ENCODE measurements at places on chromosomes 2 and 18.

DNA sequence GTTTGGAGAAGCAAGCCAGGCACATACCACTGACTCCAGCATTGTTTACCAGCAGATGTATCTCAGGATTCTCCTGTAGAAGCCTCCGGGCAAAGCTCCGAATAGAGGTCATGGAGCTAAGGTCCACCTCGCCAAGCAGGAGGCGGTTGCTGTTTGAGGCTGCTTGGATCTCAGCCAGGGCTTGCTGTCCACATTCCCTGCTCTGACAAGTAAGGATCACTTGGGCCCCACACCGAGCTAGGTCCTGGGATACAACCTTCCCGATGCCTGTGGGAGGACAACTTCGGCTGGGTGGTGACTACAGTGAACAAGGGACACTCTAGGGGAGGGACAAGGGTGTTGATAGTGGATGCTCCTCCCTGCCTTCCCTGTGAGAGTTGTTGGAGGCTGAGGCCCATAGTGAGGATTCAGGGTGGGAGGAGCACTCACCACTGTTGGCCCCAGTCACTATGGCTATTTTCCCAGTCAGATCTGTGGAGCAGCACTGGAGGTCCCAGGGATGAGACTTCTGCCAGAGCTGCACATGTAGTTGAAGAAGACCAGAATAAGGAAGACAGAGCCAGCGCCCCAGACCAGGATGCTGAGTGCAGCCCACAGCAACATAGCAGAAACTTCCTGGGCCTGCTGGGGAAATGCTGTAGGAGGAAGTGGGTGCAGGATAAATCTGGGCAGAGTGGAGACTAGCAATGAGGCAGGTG is 8.3 kb downstream of the C2orf81 start:
- DNase-seq: no peak

GRCh38 chr2:26666671-26667070 is 25.5 kb upstream of the CIB4 start:
- DNase-seq: no peak

DNA sequence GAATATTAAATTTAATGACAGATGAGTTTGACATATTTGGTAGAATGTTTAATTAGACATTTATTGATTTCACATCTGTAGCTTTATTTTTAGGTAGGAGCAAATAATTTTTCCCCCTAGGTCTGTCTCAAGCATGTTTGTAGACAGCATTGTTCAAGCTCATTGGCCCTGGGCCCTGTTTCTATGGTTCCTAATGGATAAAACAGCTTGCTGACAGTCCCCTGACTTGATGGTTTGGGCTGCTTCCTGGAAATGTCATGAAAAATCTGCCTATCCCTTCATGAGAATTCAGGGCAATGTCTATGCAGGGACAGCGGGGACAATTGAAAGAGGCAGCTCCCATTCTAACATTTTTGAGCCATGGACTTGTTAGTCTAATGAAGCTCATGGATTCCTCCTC is 14.6 kb upstream of the MEP1B start:
- no peak for DNase-seq

DNA sequence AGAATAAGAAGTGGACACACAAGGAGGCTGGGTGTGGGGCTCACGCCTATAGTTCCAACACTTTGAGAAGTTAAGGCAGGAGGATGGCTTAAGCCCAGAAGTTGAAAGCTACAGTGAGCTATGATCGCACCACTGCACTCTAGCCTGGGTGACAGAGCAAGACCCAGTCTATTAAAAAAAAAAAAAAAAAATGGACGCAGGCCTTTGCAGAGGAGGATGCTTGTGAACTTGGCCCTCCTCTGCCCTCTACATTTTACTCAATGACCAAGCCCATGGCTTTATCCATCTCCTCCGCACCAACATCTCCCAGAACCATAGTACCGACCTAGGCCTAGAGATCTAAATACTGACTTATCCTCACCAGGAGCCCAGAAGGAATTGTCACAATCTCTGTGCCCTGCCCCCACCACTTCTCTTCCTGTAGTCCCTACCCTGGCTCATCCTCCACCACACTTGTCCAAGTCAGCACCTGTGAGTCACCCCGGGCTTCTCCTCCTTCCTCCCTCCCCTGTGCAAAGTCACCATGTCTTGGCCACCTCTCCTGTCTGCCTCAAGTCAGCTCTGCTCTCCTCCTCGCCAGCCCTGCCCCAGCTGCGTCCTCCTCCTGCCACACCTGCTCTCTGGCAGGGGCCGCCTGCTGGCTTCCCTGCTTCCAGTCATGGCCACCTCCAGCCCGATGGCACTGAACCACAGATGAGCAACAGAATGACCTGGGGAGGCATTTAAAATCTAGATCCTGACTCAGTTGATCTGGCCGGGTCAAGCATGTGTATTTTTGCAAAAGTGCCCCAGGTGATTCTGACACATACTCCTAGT is 35.8 kb upstream of the ASPRV1 start:
- no peak for DNase-seq

DNA sequence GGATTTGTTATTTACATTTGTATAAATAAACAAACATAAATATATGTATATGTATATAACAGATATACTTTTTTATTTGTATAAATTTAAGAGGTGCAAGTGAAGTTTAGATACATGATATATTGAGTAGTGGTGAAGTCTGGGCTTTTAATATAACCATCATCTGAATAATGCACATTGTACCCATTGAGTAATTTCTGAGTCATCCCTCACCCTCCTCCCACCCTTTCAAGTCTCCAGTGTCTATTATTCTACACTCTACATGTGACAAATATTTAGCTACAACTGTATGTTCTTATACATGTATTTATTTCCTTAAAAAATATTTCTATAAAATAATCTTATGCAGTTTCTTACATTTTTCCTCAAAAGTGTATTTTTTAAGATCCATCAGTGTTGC is 358.7 kb upstream of the TFPI start:
- DNase-seq: no peak

GRCh38 chr2:25437881-25438662 is 96.3 kb upstream of the DNMT3A start:
- DNase-seq: no peak

GRCh38 chr2:201953396-201953795 is 80.3 kb upstream of the FZD7 start:
- no peak for DNase-seq

- DNase-seq: no peak
These were observed 130.3 kb downstream of the XIRP2 start for GRCh38 chr2:167018590-167018989.

DNA sequence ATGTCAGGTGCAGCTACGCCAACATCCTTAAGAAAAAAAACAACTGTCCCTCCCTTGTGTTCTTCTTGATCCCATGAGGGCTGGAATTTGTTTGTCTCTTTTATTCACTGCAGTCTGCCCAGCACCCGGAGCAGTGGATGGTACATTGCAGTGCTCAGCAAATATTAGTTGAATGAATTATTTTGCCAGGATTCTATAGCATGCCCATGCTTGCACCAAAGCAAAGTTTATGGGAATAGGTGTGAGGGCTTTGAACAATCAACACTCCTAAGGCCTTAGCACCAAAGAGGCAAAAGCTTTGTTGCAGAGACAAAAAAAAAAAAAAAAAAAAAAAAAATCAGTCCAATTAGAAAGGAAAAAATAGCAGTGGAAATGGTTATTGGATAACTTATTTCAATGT is 28.7 kb upstream of the DCC start:
- DNase-seq: no peak

DNA sequence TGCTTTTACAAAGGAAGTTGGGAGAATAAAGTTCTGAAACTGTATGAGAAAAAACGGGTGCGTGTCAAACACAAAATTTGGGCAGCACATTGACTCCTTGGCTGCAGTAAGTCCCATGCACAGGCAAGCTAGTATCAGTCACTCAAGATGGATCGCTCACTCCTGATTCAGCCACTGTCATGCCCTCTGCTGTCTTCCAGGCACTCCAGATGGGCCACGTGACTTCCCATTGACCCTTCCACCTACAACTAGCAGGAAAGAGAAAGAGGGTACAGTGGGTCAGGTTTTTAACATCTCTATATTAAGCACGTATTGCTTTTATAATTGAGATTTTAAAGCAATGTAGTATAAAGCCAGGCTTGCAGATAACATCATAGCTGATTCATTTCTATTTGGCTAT is 8.6 kb downstream of the ARHGEF33 start:
- DNase-seq: no peak

DNA sequence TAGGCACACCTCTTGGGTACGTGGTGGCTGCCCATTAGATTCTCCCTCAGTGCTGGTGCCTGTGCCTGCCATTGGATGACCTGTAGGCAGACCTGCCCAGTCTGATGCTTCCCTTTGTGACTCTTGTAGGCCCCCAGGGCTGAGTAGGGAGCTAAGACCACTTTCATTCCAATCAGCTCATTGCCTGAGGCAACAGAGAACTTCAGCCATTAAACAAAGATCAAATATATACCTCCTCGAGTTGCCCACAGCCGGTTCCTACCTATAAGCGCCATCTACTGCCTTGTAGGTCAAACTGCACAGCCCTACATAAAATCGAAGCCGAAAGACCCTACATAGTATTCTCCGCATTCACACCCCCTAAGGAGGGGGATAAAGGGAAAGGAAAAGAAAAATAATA is 184.6 kb downstream of the ETAA1 start:
- DNase-seq: no peak

- no peak for DNase-seq
These were observed 35.8 kb downstream of the SKOR2 start for GRCh38 chr18:47215554-47216138.
